Epithelial cell of esophagus (primary cell): ENCODE measurements at places on chromosomes 12 and 14.

DNA sequence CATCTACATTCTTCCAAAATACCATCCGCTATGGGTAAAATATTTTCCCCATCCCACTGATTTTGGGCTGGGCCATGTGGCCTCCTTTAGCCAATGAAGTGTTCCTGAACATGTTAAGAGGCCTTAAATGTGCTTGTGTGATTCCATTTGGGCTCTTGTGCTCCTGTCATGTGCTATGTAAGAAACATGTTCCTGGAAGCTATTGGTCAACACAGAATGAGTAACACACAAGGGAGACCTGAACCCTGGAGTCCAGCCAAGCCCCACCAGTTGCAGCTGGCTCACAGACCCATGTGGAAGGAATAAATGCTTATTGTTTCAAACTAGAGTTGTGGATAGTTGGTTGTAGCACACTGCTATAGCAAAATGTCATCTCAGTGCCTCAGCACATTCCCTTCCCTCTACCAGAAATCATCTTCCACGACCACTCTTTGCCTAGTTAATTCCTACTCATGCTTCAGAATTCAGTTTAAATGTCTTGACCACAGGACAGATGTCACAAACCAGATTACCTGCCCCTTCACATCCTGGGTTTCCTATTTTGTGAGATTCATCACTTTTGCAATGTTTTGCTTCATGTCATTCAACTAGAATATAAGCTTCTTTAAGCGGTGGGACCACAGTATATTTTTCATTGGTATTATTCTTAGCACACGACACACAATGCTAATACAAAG is 217.3 kb upstream of the EEA1 start:
- DNase-seq = peak; percentile 51

DNA sequence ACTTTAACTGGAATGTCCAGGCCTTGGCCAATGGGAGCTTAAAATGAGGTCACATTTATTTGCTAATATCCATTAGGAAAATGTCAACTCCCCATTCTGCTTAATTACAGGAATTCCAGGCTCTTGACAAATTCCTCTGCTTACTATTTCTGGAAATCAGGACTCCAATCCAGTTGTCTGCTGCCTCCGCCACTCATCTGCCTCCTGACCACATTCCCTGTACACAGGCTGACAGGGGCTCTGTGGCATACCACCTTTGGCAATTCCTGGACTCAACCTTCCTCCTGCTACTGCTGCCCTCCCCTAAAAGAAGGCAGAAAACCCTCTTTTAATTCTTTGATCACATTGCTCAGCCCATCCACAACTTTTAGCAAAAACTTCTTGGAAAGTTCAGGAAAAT is 37.9 kb downstream of the KICS2 start:
- no peak for DNase-seq

DNA sequence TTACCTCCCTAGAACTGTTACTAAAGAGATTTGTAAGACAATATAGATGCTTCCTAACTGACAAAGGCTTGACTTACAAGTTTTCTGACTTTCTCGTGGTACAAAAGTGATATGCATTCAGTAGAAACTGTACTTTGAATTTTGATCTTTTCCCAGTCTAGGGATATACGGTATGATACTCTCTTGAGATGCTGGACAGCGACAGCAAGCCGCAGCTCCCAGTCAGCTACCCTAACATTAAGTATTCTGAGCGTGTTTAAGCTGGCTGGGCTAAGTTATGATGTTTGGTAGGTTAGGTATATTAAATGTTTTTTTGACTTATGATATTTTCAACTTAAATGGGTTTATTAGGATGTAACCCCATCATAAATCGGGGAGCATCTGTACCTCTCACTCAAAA is 55.2 kb upstream of the CDKL1 start:
- DNase-seq = no peak

- peak; percentile 69 for DNase-seq
Measured at GRCh38 chr14:61555056-61555838, 140.1 kb upstream of the HIF1A start.

- DNase-seq = no peak
Measured at GRCh38 chr12:124544311-124544970, 23.0 kb downstream of the NCOR2 start.

- DNase-seq = no peak
Measured at GRCh38 chr12:105581420-105581819, 250.9 kb downstream of the C12orf75 start.

DNA sequence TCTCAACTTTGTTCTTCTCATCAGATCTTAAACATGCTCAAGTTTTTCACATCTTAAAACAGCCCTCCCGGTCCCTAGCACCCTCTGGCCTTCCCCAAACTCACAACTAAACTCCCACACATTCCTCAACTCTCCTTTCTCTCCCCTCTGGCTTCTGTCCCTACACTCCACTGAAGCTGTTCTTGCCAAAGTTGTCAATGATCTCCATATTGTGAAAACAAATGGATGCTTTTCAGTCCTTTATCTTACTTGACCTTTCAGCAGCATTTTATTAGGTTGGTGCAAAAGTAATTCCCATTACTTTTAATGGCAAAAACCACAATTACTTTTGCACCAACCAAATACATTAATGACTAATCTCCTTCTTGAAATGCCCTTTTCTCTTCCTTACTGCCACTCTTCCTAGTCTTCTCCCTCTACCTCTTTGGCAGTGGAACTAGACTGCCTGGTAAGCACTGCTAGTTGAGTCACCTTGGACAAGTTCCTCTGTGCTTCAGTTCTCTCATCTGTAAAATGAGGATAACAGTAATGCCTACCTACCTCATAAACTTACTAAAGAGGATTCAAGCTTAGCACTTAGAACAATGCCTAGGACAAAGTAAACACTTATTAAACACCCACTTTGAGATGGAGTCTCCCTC is 16.0 kb downstream of the CERS5 start:
- peak; percentile 52 for DNase-seq

DNA sequence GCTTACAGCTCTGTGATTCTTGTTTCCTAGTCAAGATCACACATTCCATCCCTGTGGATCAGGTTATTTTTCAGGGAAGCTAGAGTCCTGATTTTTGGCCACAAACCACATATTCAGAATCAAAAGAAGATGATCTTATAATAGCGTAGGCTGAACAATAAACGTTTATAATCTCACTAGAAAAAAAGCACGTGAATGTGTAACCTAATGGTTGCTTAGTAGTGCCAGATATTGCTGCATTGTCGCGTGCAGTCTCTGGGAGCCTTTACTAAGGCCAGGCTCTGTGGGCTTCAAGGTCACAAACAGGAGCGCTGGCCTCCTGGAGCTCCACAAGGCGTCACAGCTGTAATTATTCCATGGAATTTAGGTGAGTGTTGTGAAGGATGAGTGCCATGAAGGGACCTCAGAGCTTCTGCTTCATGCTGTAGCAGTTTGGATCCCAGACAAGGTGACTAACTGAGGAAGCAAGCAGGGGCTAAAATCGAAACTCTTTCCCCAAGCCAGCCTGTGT is 17.4 kb downstream of the CDKN1B start:
- DNase-seq = no peak

GRCh38 chr12:53344824-53345485 is 8.8 kb upstream of the SP7 start:
- DNase-seq = peak; percentile 71

- no peak for DNase-seq
Measured at GRCh38 chr14:73599499-73599898, 7.8 kb downstream of the ACOT4 start.

DNA sequence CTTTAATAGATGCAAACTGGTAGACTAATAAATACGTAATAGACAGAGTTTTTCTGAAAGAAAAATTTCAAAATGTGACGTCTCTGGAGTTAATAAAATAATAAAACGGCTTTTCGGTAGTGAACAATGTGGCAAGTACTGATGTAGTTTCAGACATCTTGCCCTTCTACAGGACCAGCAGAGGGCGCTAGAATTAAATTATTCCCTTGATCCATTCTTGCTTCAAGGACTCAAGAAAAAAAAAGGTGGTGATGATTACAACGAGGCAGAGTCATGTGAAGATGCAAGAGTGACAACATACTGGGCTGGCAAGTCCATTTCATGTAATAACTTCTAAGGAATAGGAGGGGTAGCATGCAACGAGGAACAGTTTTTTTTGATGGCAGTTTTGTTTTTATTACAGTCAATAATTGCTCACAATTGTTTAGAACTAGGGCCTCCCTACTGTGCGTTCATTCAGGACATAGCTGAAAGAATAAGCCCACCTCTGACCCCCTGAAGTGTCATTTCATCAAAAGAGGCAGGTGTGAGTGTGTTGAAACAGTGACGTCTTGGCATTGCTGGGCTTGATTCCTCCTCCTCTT is 101.0 kb upstream of the GZMB start:
- peak; percentile 81 for DNase-seq

GRCh38 chr12:52980650-52981423 is 25.4 kb upstream of the EIF4B start:
- peak; percentile 90 for DNase-seq

DNA sequence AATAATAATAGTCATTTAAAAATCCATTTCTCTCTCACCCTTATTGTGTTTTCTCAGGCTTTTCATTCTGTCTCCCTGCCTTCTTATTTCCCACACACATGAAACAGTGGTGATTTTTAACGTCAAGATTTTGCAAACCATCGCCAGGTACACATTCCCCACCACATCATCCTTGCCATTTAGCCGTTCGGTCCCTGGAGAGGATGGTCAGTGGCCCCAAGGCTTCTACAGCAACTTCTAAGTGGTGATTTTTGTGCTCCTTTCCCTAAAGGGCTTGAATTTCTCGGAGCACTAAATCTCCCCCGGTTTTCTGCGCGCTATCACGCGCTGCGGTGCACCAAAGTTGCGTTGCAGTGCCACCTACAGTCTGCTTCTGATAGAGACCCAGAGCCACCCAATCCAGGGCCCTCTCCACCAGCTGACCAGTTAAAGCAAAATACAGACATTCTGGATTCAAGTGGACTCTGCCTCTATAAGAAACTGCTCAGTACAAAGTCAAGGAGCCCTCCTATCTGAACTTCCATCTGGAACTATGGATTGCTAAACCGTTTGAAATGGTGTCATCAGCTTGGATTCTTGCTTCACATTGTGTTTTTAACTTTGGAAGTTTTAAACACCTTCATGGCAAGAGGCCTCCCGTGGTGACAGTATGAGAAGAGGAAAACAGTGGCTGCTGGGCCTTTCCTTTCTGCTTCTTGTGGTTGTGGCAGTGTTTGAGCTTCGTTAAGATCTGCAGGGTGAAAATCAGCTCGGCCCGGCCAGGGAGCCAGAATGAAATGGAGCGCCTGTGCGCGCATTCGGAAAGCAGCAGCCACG is 234.0 kb downstream of the SPTSSA start:
- DNase-seq = peak; percentile 65

- DNase-seq = peak; percentile 72
Measured at GRCh38 chr12:105805730-105806399, 332.9 kb downstream of the NUAK1 start.

- no peak for DNase-seq
Measured at GRCh38 chr12:46197883-46198282, 71.0 kb downstream of the SLC38A1 start.

DNA sequence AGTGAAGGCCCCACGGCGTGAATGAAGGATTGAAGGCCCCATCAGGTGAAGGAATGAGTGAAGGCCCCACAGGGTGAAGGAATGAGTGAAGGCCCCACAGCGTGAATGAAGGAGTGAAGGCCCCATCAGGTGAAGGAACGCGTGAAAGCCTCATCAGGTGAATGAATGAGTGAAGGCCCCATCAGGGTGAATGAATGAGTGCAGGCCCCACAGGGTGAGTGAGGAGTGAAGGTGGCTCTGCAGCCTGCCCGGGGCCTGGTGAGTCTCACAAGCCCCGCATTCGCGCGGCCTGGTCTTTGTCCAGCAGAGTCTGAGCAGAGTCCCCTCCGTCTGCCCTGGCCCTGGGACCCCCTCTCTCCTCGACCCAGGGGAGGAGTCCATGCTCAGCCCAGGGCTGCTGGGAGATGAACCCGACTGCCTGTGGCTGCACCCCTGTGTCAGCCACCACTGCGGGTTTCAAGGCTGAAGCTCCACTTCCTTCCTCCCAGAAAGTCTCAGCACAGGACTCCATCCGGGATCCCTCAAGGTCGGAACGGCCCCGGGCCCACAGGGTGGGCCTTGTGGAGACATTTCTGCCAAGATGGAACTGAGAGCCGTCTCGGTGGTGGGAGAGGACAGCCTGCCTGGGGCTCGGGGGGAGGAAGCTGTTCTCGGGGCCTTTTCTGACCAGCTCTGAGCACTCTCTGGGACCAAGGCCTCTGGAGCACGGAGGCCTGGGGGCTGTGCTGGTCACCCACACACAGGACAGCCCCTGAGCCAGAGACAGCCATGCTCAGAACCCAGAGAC is 37.4 kb upstream of the TMEM179 start:
- no peak for DNase-seq

DNA sequence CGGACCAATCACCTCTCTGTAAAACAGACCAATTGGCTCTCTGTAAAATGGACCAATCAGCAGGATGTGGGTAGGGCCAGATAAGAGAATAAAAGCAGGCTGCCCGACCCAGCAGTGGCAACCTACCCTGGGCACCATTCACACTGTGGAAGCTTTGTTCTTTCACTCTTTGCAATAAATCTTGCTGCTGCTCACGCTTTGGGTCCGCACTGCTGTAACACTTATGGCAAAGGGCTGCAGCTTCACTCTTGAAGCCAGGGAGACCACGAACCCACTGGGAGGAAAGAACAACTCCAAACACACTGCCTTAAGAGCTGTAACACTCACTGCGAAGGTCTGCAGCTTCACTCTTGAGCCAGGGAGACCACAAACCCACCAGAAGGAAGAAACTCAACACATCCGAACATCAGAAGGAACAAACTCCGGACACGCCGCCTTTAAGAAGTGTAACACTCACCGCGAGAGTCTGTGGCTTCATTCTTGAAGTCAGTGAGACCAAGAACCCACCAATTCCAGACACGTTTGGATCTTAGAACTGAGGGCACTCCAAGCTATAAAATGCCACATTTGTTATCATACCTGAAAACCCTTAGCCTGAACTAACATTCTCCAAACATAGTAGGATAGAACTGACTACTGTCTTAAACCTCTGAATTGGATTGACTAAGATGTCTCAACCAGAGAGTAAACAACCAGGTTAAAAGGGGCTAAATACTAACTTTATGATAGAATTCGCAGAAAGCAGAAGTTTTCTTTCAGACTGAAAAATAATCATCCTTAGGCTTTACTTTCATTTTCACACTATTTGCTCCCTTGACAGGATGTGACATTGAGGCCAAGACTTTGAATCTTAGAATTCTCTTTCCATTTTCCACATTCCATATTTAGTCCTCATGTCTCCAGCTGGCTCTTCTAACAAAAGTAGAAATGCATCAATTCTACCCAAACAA is 33.6 kb downstream of the CDKL1 start:
- DNase-seq = no peak

GRCh38 chr12:69620077-69620476 is 9.4 kb upstream of the LRRC10 start:
- DNase-seq = no peak

- DNase-seq = no peak
Measured at GRCh38 chr14:36682338-36682737, 20.7 kb downstream of the PAX9 start.

DNA sequence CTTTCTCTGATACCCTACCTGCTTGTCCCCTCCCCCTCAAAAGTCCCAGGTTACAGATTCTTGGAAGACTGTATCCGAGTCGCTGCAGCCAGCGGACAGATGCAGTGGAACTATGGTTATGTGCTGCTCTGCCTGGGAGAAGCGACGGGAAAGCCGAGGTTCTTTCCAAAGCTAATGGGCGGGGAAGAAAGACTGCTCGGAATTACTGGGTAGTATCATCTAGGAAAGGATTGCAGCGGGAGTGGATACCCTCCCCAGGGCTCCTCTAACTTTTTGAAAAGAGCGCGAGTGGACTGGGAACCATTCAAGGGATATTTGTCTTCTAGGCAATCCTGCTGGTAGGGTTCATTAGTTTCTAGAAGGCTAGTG is 1.4 kb downstream of the PTHLH start:
- DNase-seq = peak; percentile 81

- peak; percentile 75 for DNase-seq
Measured at GRCh38 chr12:127336416-127336815, 930.6 kb upstream of the TMEM132C start.

- no peak for DNase-seq
Measured at GRCh38 chr12:58580095-58580494, 340.2 kb downstream of the LRIG3 start.
